ENCODE measurements at places on chromosomes 12 and 14.

DNA sequence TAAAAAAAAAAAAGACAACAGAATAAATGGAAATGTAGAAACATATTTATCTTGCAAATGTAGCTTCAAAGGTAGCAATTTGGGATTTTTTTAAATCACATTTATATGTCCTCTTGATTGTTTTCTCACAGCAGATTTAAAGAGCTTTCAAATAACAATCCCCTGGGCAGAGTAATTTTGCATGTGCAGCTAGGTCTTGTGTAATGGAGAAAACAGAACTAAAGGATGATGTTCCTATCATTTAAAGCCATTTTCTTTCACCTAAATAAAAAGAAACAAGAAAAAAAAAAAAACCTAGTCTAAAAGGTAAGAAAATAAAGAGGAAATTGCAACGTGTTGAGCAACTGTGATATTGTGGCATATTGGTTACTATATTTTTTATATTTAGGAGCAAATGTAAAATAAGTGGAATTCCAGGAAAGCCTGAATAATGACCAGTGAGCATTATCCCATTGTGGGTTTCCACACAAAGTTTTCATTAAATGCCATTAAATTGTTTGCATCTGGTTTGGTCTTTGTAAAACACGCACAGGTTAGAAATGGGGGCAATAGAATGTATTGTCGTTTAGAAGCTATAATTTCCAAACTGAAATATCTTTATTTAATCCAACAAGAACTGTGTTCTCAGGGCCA, 215.6 kb downstream of the SLC6A15 start:
- no peak for DNase-seq

GRCh38 chr12:10503460-10503859, 2.2 kb upstream of the EIF2S3B start:
- DNase-seq, result no peak

DNA sequence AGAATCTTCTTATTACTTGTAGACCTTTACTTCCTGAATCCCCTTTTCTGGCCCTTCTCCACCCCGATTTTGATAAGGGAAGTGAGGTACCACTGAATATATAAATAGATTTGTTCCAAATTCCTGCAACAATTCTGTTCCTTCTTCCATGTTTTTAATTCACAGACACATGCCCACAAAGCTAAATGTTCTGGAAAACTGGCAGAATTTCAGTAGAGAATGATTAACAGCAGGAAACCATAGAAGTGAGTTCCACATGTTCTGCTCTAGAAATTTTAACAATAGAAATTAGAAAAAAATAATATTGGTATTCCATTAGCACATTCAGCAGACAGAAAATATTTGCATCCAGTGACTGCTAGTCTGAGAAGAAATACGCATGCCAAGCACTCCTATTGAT, 139.6 kb downstream of the SLC2A13 start:
- DNase-seq, result no peak

- DNase-seq, result peak; percentile 83
Measured at GRCh38 chr12:1093166-1093751, 102.2 kb downstream of the ERC1 start.

GRCh38 chr12:16349131-16349460, 1.7 kb downstream of the MGST1 start:
- DNase-seq, result peak; percentile 94

DNA sequence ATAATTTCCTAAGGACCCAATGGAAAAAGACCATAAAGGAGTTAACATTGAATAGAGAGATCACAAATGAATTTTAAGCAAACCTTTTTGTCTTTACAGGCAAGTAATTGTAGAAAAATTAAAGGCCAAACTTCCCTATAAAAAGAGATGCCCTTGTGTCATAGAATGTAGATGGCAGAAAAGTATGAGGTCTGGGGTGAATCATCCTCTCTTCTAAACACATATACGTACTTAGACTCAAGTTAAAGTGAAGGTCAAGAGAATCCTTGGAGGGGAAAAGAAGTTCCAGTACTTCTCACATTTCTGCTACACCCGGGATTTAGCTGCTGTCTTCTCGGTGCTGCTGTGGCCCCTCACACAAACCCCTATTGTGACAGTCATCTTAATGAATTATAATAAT, 116.2 kb upstream of the ARID2 start:
- no peak for DNase-seq

DNA sequence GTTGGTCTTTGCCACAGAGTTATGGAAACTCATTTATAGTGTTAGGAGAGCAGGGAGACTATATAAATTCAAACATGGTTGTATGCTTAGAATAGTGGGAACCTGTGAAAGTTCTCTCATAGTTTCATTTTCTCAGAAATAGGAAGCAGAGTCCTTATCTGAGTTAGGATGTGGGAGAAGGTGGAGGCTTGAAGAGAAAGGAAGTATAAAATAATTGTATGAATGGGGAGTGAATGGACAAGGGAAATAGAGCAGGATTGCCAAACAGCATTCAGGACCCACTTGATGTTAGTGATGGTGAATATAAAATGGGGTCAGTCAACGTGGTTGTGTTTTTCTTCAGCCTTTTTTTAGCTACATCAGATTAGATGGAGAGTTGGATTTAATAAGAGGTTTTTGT, 34.0 kb upstream of the TPH2 start:
- DNase-seq, result peak; percentile 36

- peak; percentile 74 for DNase-seq
Measured at GRCh38 chr12:45745861-45746277, 16.4 kb downstream of the ARID2 start.

Measured in hematopoietic multipotent progenitor cell treated with erythropoietin and hydrocortisone succinate and interleukin-3 and kit ligand, for 4 days (in vitro differentiated cells).